ENCODE measurements at places on chromosomes 11 and 22.

DNA sequence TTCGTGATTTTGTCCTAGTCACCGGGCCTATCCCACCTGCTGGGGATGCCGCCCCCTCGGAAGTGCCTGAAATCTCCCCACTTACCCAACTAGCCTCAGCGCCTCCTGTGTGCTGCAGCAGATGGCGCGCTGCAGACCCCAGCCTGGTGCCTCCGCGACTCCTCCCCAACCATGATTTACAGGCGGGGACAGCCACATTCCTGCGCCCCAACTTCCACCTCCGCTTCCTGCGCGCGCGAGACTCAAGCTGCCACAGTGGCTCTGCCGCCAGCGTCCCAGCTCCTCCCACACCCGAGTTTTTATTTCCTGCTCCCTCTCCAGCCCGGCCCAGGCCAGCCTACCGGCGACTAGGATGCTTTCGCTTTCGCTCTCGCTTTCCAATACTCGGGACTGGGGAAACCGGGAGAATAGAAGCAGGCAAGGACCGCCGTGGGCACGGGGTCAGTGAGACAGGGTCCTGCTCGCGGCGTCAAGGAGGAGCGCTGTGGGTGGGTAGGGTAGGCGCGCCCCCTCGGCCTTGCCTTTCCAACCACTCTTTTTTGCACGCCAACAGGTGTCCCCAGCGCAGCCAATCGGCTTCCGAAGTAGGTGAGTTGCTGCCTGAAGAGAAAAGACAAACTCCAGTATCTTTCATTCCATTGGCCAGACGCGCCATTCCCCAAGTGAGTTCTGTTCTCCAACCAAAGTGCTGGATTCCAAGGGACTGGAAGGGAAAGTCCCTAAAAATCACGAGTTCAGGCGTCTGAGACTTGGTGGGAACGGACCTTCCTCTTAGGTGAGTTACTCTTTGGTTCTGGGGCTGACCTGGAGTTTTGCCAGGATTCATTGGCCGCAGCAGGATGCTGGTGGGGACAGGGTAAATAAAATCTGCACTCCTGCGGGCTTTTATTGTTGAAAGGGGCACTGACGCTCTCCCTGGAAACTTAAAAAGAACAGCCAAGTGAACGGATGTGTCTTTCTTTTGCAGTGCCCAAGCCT, at the start of gene FAM111A:
Gene FAM111A, plus strand, starts transcription at position 327 of the 978 bp plus-strand sequence. CDS start 6,017 bp downstream, outside the sequence.
- peak; percentile 91 for DNase-seq

DNA sequence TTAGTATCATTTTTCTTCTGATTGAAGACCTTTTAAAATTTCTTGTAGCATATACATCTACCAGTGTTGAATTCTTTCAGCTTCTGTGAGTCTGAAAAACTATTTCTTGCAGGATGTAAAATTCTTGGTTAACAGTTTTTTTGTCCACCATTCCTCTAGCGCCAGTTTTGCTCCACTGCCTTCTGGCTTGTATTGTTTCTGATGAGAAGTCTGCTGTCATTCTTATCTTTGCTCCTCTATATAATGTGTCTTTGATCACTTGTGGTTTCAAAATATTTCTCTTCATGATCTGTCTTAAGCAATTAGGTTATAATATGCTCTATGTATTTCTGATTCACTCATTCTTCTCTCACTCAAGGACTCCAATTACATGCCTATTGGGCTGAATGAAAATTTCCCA, 152.3 kb downstream of the INSC start:
- DNase-seq, result no peak

GRCh38 chr11:128690665-128691101, 3.2 kb upstream of the FLI1 start:
- no peak for DNase-seq

- DNase-seq, result no peak
Observed at GRCh38 chr11:45927332-45927683, 4.9 kb downstream of the LARGE2 start.

- no peak for DNase-seq
Observed at GRCh38 chr11:27868709-27869108, 168.5 kb upstream of the BDNF start.

DNA sequence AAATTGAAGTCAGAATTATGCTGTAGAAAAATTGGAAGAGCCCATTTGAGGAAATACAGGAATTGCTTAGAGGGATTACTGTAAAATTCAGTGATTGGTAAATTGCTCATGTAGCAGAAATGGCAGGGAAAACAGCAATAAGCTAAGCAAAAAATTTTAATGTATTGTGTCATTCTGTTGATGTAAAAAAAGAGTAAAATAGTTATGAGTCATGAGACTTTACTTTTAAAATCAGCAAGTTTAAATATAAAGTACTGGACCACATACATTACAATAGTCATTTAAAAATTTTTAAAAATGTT, 10.4 kb downstream of the PDHX start:
- no peak for DNase-seq

GRCh38 chr11:82750643-82751139, 17.0 kb upstream of the FAM181B start:
- DNase-seq, result no peak

GRCh38 chr11:44046182-44046581, 1.6 kb upstream of the ACCSL start:
- no peak for DNase-seq

DNA sequence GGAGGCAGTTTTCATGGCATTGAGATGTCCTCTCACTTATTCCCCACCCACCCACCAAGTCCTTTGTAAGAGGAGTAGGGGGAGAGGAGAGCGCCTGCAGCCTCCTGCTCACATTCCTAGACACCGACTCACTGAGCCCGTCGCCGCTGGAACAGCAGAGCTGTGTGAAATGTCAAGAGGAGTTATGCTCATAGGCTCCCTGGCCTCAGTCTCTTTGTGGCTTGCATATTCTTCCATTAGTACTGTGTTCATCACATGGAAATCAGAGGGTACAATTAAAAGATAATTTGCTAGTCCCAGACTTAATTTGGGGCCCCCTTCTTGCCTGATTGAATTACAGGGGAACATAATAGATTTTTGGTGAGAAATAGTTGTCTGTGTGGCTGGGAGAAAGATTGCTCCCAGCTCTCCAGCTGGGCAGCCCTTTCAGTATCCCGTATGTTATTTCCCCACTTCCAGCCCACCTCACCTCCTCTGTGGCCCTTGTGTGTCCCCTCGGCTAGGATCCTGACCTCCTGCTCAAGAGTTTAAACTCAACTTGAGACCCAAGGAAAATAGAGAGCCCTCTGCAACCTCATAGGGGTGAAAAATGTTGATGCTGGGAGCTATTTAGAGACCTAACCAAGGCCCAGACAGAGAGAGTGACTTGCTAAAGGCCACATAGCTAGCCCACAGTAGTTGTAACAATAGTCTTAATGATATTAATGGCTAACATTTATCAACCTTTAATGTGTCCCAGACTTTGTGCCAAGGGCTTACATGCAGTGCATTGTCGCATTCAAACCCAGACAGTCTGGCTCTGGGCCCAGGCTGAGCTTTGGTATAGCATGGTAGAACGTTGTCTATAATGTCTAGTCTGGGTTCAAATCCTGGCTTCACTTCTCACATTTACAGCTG, 32.2 kb downstream of the LIMK2 start:
- DNase-seq, result no peak

DNA sequence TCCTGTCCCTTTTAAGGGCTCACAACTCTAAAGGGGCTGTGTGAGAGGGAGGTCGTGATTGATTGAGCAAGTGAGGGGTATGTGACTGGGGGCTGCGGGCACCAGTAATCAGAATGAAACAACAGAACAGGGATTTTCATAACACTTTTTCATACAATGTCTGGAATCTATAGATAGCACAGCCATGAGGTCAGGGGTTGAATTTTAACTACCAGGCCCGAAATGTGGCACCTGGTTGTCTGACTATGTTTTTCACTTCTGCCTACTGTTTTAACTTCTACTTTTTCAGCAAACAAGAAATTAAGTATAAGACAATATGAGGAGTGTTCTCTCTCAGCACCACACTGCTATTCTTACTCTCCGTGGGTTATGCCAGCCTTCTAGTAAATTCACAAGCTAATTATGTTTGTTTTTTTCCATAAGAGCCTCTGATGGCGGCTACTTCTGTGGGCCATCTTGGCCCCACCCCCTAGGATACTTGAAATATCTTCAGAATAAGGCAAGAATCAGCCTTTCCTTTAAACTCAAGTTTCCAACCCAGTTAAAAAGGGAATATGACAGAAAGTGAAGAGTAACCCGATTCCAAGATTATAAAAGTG, 552.8 kb upstream of the CHORDC1 start:
- no peak for DNase-seq

DNA sequence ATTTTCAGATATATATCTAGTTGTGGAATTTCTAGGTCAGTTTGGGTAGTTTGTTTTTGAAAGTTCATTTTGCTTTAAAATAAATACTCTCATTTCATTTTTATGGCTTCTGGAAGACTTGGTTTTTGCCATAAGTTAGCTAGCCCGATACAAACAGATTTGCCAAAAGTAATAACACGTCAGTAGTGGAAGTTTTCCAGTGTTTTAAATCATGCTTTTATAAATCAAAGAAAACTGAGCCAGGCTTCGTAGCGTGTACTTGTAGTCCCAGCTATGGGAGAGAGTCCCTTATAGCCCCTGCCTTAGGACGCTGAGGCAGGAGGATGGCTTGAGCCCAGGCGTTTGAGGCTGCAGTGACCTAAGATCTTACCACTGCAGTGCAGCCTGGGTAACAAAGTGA, 21.7 kb upstream of the MICALL1 start:
- no peak for DNase-seq

DNA sequence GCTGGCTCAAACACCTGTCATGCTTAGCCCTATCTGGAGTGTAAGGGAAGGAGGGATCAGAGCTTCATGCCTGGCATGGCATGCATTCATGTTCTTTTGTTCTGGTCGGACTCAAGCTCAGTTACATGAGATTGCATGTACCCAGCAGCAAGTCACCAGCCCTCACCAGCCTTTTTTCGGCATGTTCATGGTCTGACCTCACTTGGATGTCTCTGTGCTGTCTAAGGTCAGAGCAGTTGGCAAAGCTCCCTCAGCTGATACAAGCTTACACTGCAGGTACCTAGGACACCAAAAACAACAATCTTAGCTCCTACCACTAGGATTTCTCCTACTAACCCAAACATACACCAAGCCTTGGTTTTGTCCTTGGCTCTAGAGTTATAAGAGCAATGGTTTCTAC, 152.6 kb downstream of the BARX2 start:
- no peak for DNase-seq

DNA sequence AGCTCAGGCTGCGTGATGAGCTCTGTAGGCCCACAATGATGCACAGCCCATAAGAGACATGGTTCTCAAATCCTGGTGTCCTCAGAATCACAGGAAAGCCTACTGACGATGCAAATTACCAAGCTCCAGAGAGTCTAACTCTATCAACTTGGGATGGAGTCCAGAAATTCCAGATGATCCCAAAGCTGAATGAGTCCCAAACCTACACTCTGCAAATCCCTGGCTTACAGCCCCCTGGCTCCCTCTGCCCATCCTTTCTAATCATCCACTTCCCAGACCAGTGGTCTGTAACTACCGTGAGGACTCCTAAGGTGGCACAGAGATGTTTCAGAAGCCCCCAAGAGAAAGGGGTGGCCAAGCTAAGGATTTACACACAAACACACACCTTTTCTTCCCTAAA, 13.5 kb downstream of the ARFGAP2 start:
- DNase-seq, result no peak

DNA sequence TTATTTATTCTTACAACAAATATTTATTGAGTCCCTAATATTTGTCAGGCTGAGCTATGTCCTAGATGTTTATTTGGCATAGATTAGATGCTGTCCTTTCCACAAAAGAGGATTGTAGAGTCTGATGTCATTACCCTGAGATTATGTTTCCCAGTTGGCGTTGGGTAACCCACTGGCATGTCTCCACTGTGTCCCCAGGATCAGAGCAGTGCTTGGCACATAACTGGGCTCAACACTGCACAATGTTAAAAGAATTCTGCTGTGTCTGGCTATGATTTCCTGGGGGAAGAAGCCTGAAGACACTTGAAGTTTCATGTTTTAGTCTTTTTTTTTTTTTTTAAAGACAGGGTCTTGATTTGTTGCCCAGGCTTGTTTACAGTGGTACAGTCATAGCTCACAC, 4.0 kb downstream of the RCN1 start:
- no peak for DNase-seq

GRCh38 chr11:40273192-40273732, 1186.2 kb downstream of the LRRC4C start:
- DNase-seq, result no peak

Data from activated CD4-positive, alpha-beta memory T cell treated with anti-CD3 and anti-CD28 coated beads, Interleukin-2, amount 10 ng/mL, durations not matched to agents 7 days and 5 days (primary cell).